Stimulated activated CD4-positive, alpha-beta T cell treated with anti-CD3 and anti-CD28 coated beads, Interleukin-4, amount 100 ng/mL, for 48 hours (primary cell): ENCODE measurements at places on chromosomes 6 and 20.
A peak's percentile ranks its signal among the peaks of the same experiment; 100 is the strongest.

DNA sequence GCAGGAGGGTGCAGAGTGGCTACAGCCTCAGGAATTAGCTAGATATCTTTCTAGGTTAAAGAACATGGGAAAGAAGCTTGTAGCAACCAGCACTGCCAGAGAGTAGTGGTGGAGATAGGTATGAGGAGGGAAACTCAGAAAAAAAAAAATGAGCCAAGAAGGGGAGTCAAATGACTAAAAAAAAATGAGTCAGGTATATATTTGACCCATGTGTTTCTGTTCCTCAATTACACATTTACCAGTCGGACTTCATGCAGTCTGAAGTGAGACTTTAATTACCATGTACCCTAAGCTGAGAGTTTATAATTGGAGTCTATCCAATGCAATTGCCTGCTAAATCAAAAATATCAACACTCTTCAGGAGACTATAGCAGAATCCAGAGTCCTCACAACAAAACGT is 964.6 kb downstream of the HACE1 start:
- DNase-seq, result no peak

DNA sequence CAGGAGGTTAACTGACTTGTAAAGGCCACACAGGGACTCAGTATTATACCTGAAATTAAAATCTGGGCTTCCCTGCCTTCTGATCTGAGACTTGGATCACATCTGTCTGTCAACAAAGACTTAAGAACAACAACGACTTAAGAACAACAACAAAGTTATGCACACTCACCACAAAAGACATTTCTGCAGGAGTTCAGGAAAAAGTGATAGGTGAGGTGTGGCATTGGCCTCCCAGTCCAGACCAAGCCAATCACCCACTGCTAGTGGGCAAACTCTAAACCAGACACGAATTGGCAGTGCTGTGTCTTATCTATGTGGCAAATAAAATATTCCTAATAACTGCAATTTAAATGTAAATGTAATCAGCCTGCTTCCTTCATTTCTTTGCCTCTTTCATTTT is 61.3 kb downstream of the PRDM1 start:
- DNase-seq, result no peak

GRCh38 chr6:11586536-11586935 is 49.0 kb downstream of the TMEM170B start:
- no peak for DNase-seq

DNA sequence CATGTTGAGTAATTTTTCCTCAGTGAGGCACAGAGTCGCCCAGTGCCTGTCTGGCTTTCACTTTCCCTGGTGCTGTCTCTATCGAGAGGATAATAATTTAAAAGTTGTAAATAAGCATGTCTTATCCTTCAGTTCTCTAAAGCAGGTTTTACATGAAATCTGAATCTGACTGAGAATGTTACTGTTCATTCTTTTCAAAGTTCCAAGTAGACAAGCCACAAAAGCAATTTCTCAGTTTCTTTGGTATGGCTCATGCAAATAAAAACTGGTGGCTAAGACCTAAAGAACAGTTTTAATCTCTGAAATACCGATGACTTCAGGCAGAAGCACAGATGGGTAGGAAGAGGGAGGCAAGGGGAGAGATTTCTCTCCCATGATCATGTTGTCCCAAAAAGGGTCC is 87.6 kb upstream of the GCM1 start:
- DNase-seq, result no peak

- DNase-seq, result no peak
These were observed 11.5 kb downstream of the SLC2A10 start for GRCh38 chr20:46720776-46721425.

GRCh38 chr6:47804821-47805220 is 23.0 kb downstream of the OPN5 start:
- DNase-seq, result no peak

GRCh38 chr20:54346276-54346675 is 129.1 kb upstream of the DOK5 start:
- DNase-seq, result no peak

DNA sequence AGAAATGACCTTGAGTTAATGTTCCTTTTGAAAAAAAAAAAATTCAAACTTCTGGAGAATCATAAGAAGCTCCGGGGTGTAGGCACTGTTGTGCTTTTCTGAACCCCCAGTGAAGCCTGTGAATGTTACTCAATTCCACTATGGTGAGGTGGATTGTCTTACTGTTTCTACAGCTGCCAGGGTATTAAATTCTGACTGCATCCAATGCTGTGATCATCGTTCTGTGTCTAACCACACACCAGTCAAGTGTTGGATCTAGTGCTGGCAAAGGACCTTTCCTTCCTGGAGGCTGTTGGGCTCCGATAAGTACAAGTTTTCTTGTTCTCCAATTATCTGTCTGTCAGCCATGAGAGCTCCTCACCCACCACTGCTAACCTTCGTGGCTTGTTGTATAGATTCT is 162.0 kb upstream of the EPHA7 start:
- no peak for DNase-seq

GRCh38 chr6:161429921-161430490 is 156.1 kb upstream of the AGPAT4 start:
- no peak for DNase-seq

GRCh38 chr6:83417880-83418663 is 12.8 kb downstream of the ME1 start:
- no peak for DNase-seq

GRCh38 chr20:62401331-62401779 is 5.7 kb downstream of the CABLES2 start:
- DNase-seq, result no peak

- DNase-seq, result no peak
These were observed 216.3 kb downstream of the ADGRG6 start for GRCh38 chr6:142518126-142518525.

GRCh38 chr20:35018590-35019371 is 63.1 kb downstream of the MYH7B start:
- DNase-seq, result no peak

- DNase-seq, result peak; percentile 23
These were observed 61.9 kb downstream of the GJA10 start for GRCh38 chr6:89956182-89956581.

DNA sequence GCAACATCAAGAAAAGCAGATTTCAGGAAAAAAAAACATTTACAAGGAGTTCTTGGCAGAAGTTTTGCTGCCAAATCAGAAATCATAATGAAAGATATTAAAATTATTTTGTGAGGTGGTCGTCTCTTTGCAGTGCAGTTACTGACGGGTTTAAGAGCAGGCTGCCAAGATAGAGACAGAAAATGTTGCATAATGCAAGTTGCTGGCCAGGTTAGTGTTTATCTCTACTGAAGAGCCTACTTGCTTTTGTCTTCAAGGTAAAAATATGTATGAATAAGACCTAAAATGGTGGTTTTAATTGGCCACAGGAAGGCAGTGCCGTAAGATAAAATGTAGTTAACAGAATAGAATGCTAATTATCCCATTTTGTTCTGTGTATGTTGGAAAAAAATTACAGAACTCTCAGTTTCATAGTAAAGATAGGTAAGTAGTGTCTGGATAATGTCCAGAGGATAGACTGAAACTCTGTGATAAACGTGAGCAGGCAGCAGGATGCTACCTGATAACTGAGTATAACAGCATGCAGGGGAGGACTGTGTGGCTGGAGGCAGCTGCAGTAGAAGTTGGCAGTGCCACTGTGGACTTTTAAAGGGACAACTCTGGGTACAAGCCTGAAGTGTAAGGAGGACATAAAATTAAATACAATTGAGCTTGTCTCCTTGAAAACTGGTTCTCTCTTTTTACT is 13.9 kb downstream of the FOXO3 start:
- no peak for DNase-seq

DNA sequence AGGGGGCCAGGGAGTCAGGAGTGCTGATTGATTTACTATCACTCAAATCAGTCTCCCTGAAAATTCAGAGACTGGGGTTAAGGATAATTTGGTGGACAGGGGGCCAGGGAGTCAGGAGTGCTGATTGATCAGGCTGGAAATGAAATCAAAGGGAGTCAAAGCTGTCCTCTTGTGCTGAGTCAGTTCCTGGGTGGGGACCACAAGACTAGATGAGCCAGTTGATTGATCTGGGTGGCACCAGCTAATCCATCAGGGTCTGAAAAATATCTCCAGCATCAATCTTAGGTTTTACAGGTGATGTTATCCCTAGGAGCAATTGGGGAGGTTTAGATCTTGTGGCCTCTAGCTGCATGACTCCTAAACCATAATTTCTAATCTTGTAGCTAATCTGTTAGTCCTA is 6.1 kb upstream of the AFG1L start:
- no peak for DNase-seq

DNA sequence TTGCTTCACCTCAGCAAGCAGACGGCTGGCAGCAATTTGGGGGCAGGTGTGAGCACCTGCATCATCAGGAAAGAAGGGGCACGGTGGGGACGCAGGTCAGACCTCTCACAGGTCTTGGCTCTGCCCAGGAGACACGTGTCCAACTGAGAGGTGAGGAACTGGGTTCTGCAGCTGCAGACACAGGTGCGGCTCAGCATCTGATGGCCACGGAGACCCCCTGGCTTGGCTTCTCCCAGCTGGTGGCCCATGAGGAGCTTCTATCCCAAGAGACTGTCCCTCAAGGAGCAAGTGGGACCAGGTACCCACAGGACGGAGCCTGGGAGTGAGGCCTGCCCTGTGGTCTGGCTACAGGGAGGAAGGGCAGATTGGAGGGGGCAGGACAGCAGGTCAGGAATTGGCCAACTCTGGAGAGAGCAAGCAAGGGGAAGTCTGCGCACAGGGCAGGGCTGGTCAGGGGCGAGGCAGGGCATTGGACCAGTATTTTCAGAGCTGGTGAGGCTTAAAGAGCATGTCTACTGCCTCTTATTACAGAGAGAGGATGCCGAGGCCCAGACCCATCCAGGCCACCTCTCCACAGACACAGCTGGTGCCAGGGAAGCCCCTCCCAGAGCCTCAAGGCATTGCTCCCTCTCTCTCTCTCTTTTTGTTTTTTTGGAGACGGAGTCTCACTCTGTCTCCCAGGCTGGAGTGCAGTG is 4.2 kb downstream of the STMN3 start:
- no peak for DNase-seq

GRCh38 chr6:13425270-13425873 is 62.0 kb downstream of the GFOD1 start:
- no peak for DNase-seq

GRCh38 chr6:86856937-86857563 is 80.3 kb upstream of the HTR1E start:
- peak; percentile 7 for DNase-seq

DNA sequence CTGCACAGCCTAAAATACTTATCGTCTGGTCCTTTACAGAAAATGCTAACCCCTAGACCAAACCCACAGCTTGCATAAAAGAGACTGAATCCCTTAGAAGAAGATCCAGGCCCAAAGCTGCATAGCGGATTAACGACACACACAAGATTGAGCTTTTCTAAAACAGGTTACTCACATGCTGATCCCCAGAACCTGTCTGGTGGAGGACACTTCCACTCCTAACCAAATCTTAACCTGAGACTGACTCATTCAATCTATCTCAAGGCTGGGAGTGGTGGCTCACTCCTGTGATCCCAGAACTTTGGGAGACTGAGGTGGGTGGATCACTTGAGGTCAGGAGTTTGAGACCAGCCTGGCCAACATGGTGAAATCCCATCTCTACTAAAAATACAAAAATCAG is 2.8 kb upstream of the SLPI start:
- DNase-seq, result no peak

DNA sequence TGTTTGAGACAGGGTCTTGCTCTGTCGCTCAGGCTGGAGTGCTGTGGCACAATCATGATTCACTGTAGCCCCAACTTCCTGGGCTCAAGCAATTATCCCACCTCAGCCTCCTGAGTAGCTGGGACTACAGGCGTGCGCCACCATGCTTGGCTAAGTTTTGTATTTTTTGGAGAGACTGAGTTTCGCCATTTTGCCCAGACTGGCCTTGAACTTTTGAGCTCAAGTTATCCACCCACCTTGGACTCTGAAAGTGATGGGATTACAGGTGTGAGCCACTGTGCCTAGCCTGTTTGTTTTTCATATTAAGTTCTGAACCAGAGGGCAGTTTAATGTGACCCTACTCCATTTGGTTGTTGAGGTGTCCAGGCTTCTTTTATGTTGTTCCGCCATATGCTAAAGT is 194.8 kb downstream of the PLCB1 start:
- DNase-seq, result no peak

GRCh38 chr6:132643547-132643946 is 15.4 kb downstream of the TAAR1 start:
- DNase-seq, result no peak

GRCh38 chr6:124557873-124558272 is 404.4 kb upstream of the RNF217 start:
- DNase-seq, result no peak

DNA sequence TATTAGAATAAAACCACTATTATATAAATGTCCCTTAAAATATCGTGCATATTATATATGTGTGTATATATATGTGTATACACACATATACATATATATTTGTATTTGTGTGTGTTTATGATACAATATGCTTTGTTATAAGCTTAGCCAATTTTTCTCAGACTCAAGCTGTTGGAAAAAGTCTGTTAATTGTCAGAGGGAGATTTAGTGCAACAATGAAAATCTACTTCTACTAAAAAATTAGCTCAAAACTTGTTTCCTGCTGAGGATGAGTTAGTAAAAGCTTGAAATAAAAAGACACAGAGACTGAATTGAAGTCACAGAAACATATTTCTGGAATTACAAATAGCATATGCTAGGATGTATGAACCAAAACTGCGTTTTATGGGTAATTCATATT is 79.4 kb downstream of the ADGRG6 start:
- DNase-seq, result no peak

DNA sequence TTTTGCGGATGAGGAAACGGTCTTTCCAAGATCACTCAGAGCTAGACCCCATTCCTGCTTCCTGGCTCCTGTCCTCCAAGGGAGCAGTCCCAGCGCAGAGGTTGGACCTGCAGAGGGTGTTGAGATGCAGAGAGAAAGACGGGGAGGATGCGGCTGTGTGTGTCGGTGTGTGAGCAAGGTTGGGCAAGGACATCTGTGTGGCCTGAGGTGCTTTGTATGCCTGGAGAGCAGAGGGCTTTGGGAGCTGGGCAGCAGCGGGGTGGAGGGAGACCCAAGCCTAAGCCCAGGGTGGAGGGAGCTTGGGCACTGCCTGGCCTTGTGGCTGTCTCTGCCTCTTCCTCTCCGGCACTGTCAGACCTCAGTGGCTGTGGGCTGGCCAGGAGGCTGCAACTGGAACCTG is 147.4 kb upstream of the RNF24 start:
- no peak for DNase-seq

GRCh38 chr6:127263481-127263880 is 3.2 kb upstream of the RNF146 start:
- no peak for DNase-seq

DNA sequence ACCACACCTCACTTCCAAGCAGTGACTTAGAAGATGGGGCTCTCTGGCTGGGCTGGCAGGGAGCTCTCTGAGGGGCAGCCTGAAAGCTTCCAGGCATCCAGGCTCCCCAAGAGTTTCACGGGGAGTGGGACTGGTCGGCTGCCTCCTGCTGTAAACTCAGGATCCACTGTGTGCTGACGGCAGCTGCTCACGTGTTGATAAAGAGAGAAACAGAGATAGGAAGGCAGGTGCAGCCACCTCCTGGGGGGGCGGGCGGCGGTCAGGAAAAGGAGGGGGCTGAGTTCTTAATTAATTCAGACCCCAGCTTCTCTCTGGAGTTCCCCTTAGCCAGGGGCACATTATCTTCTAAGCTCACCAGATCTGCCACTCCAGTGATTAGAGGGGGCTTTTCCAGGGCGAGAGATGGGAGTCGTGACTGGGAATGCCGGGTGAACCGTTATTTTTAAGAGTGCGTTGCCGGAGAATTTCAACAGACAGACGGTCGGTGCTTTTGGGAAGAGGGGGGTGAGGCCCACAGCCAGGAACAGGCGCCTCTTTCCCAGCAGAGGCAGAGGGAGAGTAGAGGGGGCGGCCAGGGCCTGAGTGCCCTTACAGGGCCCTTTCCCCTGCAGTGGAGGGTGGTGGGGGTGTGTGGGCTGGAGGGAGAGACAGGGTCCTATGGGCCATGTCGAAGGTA is 70.9 kb downstream of the CD40 start:
- no peak for DNase-seq

GRCh38 chr20:35561268-35561667 is 19.4 kb downstream of the ERGIC3 start:
- no peak for DNase-seq
